ENCODE measurements at places on chromosomes 1 and 21.

GRCh38 chr1:42936309-42937078 lies 22.2 kb downstream of the SLC2A1 start:
- no peak for DNase-seq

- DNase-seq = no peak
Measured at GRCh38 chr1:41450747-41451285, 33.7 kb downstream of the EDN2 start.

GRCh38 chr1:15187175-15188129 lies 33.9 kb downstream of the TMEM51 start:
- no peak for DNase-seq

- no peak for DNase-seq
Measured at GRCh38 chr1:234602334-234603220, 7.4 kb downstream of the IRF2BP2 start.

GRCh38 chr1:99740141-99740540 lies 26.3 kb downstream of the FRRS1 start:
- DNase-seq = no peak

DNA sequence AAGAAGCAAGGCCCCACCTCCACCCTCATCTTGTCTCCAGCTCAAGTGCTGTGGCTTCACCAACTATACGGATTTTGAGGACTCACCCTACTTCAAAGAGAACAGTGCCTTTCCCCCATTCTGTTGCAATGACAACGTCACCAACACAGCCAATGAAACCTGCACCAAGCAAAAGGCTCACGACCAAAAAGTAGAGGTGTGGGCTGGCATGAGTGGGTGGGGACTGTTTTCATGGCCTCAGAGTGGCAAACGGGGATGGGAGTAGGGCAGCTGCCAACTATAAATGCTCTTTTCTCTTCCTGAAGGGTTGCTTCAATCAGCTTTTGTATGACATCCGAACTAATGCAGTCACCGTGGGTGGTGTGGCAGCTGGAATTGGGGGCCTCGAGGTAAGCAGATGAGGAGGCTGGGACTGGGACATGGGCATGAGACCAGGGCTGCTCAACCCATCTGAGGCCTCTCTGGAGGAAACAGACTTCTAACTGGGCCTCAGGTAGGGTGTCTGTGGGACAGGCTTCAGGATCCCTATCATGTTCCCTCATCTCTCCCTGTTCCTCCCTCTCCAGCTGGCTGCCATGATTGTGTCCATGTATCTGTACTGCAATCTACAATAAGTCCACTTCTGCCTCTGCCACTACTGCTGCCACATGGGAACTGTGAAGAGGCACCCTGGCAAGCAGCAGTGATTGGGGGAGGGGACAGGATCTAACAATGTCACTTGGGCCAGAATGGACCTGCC lies 8.8 kb upstream of the P3R3URF start:
- no peak for DNase-seq

- no peak for DNase-seq
Measured at GRCh38 chr1:10920063-10920626, 92.3 kb upstream of the TARDBP start.

DNA sequence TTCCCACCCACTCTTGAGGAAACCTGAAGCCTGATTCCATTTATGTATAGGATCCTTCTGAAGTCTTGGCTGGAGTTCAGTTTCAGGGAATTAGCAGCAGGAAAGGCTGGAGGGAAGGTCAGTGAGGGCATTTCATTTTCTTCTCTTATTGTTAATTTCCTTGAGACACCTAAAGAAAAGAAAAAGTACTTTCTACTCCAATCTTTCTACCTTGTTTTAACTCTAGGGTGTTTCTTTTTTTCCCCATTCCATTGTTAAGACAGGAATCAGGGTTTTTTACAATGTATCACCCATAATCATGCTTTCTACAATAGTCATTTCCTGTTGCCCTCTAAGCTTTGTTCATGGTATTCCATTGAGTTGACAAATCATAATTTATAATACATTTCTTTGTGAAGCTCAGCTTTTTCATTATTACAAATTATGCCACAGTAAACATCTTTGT lies 27.4 kb downstream of the SNRPE start:
- DNase-seq = no peak

- DNase-seq = no peak
Measured at GRCh38 chr1:82162486-82163420, 362.0 kb downstream of the ADGRL2 start.
